ENCODE measurements at places on chromosomes 7 and 10. TPM values are rescaled to one million over a fixed set of nuclear protein-coding genes. Genes with fewer than 3 reads are reported as not detected.

- no peak for DNase-seq
Observed at GRCh38 chr7:95501261-95501832, 15.6 kb downstream of the ASB4 start.

DNA sequence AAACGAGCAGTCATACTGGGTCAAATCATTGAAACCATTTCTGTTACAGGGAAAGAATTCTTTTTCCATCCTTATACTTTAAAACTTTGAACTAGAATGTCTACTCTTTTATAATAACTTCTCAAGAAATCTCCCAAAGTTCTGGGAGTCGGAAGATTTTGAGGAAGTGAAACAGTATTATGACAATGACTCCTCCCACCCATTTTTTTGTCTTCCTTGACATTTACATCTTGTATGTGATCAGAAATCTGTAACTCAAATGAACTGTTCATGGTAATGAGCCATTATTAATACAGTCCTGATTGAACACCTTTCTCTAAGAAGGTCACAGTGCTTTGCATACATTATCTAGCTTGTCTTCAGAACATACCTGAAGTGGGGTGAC lies 227.4 kb downstream of the CELF2 start:
- no peak for DNase-seq

DNA sequence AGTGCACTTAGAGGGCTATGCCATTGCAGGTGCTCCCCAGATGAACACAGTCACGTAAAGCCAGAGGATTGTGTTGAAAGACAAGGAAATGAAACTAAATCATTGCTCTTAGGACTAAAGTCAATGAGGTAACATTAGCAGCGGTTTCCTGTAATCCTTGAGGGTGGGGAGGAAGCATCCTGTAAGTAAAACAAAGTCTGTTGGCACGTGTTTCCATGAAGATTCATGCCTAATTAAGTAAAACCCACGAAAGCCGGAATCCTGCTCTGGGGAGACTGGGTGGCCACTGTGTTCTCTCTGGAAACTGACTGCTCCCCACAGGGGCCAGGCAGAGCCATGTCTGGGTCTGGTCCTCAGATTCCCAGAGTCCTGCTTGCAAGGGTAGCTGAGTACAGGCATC lies 18.3 kb downstream of the STEAP1B start:
- no peak for DNase-seq

- DNase-seq: no peak
Observed at GRCh38 chr7:13898957-13899670, 90.4 kb downstream of the ETV1 start.

Gene AKR1C1
- 30.2 TPM for total RNA-seq

Gene SPOCK2
- 26.9 TPM for total RNA-seq

Gene CALD1
- 27.3 TPM for total RNA-seq

Gene ST7
- total RNA-seq: 69.7 TPM

Gene PRLHR
- total RNA-seq: 2.4 TPM
